ENCODE measurements at places on chromosomes 6 and 20.

- no peak for DNase-seq
Measured at GRCh38 chr6:150327117-150327774, 41.6 kb upstream of the IYD start.

DNA sequence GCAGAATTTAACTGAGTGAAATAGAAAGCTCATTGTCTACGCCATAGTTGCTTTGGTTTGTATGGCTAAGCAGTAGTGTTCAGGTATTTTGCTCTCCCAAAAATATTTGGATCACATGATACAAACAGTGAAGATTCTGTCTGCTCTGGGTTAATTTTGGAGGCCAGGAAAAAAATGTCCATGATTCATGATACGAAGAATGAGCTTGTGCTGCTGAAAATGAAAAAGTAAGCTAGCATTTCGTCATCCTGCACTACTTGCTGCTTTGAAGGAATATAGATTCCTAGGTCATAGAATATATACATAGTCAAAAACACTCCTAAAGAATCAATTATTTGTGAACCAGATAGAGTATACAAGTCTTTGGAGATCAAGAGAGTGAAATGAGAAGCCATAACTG, 8.3 kb downstream of the WRNIP1 start:
- DNase-seq = no peak

- no peak for DNase-seq
Measured at GRCh38 chr6:159234102-159234553, 64.9 kb downstream of the FNDC1 start.

- no peak for DNase-seq
Measured at GRCh38 chr6:133225560-133225959, 15.6 kb upstream of the EYA4 start.

DNA sequence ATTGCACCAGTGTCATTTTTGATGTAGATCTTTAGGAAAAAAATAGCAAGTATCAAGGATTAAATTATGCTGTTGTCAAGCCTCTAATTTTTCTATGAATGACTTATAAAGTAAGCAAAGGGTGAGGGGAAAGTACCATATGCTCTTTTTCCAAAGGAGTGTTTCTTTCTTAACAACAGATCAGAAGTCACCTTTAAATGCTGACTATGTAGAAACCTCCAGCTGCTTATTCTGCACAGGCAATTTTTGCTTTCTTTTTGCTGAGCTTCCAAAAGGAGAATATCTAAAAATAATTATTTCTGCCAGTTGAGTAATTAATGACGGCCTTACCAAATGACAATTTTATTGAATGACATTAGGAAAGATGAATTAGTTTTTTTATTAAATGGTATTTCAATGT, 390.6 kb upstream of the MANEA start:
- no peak for DNase-seq

- DNase-seq = no peak
Measured at GRCh38 chr6:128389820-128390534, 130.4 kb downstream of the PTPRK start.
